ENCODE measurements at places on chromosomes 5 and 9.
A peak's percentile ranks its signal among the peaks of the same experiment; 100 is the strongest.

GRCh38 chr9:108812396-108813025 lies 43.3 kb downstream of the ACTL7B start:
- DNase-seq: no peak

GRCh38 chr5:125179612-125180011 lies 433.2 kb upstream of the ZNF608 start:
- DNase-seq: no peak

DNA sequence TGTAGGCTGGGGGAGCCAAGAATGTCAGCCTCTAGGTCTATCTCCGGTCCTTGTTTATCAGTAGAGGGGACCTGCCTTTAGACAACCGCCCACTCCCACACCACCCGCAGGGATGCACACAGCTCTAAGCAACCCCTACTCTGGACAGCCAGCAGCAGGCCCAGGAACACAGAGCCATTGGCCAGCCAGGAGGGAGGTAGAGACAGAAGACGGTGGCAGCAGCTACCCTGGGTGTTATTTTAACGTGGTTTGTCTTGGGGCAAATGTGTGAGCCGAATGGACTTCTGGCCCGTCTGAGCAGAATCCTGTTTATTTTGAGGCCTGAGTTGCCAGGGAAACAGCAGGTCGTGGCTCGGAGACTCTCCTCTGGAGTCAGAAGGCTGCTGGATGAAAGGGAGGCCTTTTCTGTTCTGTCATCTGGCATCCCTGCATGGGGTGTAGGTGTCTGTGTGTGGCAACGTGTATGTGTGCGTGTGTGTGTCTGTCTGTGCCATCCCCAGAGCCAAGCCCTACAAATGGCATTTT lies 382 bp upstream of the FGF1 start:
- no peak for DNase-seq

- no peak for DNase-seq
Measured at GRCh38 chr9:130300739-130301138, 35.2 kb downstream of the HMCN2 start.

DNA sequence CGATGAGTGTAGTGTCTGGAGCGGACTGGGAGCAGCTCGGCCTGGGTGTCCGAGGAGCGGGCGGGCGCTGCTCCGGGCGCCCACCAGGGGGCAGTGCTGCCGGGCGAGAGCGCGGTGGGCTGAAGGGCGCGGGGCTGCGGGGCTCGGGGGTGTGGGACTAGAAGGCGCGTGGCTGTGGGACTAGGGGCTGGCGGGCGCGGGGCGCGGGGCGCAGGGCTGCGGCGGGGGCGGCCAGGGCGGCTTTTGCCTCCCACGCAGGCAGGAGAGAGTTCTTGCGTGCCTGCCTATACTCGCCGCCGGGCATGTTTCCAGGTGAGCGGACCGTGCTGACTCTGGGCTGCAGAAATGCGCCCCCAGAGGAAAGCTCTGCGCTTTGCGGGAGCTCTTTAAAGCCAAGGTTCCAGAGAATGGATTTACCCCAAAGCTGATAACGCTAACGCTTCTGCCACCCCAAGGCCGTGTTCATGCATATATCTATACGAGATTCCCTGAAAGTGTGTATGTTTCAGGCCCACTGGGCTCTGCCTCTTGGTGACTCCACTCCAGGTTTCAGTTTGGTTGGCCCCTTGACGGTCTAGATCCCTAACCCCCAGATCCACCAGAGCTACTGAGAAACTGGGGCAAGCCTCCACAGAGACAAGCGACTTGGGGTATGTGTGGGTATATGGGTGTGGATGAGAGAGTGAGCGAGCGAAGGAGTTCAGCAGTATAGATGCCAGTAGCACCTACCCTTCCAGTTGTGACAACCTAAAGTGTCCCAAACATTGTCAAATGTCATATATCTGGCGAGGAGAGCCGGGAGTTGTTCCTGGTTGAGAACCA lies 56.2 kb downstream of the ACER2 start:
- DNase-seq: peak; percentile 64

GRCh38 chr5:150114102-150114641 lies 27.8 kb upstream of the CSF1R start:
- no peak for DNase-seq

DNA sequence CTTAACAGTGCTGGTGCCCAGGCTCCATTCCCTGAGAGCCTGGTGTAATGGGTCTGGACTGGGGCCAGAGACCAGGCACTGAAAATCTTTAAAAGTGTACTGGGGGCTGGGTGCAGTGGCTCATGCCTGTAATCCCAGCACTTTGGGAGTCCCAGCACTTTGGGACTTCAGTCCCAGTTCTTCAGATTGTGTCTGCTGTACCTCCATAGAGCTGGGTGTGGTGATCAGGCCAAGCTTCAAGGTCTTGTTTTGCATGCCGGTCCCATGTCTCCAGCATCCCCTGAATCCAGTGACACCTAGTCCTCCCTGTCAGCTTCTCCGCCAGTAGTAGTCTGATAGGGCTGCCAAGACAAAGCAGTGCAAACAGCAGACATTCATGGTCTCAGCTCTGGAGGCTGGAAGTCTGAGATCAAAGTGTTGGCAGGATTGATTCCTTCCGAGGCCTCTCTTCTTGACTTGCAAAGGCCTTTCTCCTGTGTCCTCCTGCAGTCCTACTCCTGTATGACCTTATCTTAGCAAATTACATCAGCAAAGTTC lies 108.2 kb downstream of the SYK start:
- DNase-seq: no peak

DNA sequence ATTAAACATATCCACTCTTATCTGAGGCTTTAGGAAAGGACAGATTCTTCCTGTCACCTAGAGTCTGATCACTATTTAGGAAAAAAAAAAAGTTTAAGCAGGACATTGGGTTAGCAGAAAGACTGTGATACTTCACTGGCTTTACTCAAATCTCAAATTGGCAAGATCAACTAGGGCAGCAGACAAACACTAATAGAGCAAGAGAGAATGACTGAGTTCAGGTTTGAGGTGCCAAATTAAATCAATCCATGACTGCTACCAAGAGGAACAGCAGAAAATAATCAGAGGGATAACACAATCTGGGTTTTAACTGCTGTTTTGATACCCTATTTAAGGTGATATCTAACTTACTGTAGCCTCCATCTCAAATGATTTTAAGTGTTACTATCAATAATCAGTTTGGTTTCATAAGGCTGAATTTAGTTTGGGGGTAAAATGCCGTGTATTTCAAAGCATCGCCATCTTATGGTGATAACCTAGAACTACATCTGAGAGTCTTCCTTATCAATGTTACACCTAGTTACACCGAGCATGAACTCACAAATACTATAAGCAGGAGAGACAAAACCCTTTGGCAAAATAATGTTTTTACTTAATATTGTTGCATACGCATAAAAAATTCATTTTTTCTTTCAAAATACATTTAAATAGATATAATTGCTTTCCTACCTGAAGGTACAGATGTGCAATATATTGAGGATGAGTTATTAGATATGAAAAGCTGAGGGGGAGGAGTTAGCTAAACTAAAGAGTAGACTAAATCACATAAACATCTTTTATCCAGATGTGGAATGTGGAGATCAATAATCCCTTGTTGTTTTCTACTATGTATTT lies 286.4 kb upstream of the CDH12 start:
- DNase-seq: no peak

DNA sequence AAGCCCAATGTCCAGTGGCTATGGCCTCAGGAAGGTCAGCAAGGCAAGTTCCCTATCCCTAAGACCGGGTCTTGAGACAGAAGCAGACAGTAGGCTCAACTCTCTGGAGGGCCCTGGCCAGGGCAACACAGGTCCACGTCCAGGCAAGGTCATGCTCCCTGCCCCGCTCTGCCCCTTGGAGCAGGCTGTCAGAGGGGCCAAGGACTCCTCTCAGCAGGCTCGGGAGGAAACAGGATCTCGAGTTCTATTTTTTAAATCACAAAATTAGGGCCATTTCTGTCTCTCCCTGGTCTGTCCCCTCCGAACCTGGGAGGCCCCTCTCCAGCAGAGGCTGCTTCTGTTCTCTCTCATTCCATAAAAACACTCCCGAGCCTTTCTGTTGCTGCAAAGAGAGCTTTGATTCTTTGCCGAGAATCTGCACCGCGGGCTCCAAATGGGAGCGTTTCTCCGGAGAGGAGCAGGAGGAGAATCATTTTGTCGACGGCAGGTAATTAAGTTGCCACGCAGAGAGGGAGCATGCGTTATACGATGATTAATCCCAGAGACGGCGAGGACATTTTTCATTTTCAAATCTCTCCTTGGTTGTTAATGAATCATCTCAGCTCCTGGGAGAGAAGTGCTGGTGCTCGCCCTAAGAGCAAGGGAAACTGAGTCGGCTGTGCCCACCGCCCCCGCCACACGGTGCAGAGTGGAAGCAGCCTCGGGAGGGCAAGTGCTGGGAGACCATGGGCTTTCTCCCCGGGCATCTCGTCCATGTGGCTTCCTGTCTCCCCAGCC lies 24.5 kb upstream of the FCN1 start:
- DNase-seq: no peak

GRCh38 chr5:76579166-76579937 lies 43.9 kb downstream of the F2RL2 start:
- no peak for DNase-seq

DNA sequence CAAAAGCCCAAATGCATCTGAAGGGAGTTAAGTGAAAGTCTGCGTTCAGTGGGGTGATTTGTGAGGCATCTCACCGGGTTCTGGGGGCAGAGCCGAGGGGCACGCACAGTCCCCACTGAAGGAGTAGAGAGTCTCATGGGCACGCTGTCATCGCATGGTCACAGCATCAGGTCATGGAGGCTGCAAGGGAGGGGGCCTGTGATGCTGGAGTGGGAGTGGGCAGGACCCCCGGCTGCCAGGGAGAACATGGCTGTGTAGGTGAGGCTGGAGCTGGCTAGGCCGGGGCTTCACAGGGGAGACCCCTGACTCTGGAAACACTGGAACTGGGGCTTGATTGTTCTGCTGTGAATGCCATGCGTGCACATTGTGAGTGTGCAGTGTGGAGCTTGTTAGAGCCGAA lies 360.5 kb downstream of the IRX2 start:
- DNase-seq: no peak

GRCh38 chr5:119355244-119355638 lies 578 bp upstream of the TNFAIP8 start:
- DNase-seq: no peak

DNA sequence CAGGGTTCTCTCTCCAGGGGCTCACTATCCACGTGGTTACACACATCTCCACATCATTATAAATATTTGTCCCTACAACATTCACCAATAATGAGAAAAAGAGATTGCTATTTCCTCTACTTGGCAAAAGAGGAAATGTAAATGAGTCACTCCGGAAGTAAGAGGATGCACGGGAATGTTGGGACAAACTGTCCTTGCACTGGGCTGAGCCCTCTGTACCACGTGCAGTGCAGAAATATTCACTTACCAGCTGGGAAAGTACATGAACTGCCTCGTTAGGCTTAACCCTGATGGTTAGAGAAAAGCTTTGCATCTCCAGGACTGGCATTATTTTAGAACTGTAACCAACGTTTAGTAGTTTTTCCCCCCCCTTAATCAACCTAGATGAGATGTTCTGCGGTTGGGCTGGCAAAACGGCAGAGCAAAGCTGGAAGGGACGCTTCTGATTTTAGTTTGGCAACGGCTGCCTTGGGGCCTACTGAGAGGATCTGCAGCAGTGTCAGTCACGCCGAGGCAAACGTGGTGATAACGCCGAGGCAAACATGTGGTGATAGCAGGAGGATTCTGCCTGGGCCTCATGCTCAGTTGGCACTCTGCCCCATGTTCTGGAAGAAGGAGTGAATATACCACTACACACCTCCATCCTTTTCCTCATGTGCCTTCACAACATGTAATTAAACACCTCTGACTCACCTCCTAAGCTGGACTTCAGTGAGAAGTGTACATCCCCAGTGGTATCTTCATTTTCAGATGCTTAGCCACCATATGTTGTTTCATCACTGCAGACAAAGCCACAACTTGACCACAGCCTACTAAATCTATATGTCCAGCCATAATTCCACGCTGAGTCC lies 661.4 kb upstream of the KLF4 start:
- DNase-seq: no peak

DNA sequence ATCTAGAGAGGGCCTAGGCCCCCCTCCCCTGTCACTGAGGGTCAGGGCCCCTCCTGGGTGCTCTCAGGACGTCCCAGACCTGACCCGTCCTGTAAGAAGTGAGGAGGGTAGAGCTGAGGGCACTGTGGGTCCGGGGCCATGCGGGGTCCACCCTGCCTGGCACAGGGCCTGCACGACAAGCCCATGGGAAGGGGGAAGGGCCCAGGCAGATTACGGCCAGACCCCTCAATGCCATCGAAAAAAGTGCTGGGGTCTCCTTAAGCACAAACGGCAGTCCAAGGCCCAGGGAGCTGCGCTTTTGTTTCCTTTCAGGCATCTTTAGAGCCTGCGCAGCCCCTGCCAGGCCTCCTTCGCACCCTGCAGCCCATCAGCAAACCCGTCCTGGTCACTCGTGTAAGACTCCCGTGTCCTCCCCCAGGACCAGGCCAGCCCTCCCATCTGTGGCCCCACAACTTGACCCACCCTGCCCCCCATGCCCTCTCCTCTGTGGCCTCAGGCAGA lies 4.4 kb upstream of the EXOC3 start:
- no peak for DNase-seq

- DNase-seq: no peak
Measured at GRCh38 chr5:60668686-60669304, 31.2 kb downstream of the DEPDC1B start.

DNA sequence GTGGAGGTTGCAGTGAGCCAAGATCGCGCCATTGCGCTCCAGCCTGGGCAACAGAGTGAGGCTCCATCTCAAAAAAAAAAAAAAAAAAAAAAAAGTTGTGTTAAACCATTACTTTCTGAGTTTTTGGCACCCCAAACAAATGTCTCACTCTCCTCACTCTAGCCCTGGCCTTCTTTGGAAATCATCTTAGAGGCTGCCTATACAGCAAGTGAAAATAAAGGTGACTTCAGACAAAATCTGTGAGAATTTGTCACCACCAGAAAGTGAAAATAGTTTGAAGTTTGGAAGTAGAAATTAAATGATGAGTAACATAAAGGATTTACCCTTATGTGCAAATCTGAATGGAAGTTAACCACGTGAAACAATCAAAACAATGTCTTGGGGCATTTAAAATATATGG lies 7.2 kb upstream of the ZNF131 start:
- DNase-seq: no peak

DNA sequence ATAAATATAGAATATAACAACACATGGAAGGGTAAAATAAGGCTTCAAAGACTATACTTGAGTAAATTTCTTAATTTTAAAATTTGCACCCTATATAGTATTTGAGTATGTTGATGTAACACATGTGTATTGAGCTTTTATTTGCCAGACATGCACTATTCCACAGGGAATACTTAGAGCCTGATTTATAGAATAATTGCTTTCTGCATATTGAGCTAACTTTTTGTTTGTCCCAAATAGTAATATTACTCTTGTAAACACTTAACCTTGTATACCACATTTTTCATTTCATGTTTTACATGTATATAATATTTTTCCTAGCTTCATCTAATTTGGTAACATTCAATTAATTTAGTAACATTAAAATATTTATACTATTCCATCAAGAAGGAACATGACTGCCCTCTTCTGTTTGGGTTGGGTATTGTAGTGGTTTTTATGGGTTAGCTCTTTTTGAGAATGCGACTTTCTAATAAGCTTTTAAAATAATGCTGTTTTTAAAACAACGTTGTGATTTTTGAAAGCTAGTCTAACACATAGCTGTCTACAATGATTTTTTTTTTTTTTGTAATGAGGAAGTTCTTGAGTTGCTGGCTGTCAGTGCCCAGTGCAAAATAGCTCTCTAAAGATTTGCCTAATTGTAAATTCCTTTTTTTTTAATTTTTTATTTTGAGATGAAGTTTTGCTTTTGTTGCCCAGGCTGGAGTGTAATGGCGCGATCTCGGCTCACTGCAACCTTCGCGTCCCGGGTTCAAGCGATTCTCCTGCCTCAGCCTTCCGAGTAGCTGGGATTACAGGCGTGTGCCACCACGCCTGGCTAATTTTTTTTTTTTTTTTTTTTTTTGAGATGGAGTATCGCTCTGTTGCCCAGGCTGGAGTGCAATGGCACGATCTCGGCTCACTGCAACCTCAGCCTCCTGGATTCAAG lies 4.8 kb downstream of the SUB1 start:
- no peak for DNase-seq
